ENCODE measurements at places on chromosomes 12 and 14.

DNA sequence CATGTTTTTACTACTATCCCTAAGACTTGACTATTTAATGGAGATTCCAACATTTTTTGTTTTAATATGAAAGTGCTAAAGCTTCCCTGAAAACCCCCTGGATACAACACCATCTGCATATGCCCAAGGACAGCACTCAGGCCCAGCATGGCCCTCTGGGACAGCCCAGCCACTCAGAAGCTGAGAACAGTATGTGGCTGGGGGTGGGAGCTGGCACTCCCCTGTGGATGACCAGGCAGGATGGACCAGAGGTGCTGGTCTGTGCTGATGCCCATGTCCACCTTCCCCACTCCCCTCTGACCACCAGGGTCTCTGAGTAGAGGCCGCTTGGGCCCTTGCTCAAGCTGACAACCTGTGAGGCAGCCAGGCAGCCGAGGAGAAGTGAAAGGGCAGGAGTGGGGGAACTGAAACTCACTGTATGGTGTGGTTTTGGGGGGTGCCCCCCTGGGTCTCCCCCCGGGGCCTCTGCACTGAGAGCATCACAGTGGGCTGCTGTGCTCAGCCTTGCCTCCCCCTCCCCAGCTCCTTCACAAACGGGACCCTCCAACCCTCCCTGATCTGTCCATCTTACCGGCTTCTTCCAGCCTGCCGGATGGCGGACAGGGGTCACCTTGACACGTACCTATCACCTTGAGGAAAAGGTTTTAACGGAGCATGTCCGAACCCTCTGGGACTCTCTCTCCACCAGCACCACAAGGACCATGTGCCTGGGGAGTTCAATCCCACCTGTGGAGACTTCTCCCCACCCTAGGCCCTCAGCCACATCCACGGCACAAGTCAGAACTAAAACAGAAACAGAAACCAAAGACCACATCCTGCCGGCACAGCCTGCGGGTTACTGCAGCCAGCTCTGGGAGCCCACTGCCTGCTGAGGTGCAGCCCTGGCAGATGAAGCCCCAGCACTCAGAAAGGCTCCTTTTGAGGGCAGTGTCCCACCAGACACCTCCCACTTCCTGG, at the start of gene TMEM229B:
Gene TMEM229B, minus strand, starts transcription at position 785 of the 957 bp plus-strand sequence. CDS start 14,798 bp downstream, outside the sequence.
- DNase-seq, result peak; percentile 84

- DNase-seq, result no peak
These were observed 119.7 kb upstream of the LRIG3 start for GRCh38 chr12:59040043-59040442.

DNA sequence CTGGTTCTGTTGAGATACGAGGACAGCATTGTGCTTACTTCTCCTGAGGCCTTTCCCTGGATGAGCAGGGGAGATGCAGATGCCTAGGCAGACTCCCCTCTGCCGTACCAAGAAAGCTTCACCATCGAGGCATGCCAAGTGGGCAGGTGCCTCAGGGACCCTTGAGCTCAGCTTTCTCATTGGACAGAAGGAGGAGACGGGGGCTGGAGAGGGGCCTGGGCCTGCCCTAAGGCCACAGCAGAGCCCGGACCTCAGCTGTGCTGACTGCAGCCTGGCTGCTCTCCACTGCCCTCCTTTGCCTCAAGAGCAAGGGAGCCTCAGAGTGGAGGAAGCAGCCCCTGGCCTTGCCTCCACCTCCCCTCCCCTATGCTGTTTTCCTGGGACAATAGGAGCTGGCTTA, 23.4 kb downstream of the SERPINA1 start:
- DNase-seq, result no peak

DNA sequence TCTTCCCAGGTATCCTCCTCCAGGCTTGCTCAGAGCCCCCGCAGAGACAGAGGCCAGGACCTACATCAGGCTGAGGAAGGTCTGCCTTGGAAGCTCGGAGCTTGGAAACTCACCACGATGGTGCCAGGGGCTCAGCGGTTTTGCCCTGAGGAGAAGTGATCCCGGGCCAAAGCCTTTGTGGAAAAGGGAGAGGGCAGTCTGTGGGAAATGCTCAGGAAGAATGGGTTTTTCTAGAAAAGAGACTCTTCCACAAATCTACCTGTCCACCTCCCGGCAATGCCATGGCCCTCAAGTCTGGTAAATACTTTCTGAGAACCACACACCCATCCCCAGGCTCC, 8.0 kb downstream of the KRT2 start:
- DNase-seq, result no peak

GRCh38 chr14:23237772-23238594, at the start of gene RNF212B:
Gene RNF212B (plus strand): TSS chr14:23237936. CDS start chr14:23240346, 2,410 bp downstream.
- DNase-seq, result peak; percentile 91

DNA sequence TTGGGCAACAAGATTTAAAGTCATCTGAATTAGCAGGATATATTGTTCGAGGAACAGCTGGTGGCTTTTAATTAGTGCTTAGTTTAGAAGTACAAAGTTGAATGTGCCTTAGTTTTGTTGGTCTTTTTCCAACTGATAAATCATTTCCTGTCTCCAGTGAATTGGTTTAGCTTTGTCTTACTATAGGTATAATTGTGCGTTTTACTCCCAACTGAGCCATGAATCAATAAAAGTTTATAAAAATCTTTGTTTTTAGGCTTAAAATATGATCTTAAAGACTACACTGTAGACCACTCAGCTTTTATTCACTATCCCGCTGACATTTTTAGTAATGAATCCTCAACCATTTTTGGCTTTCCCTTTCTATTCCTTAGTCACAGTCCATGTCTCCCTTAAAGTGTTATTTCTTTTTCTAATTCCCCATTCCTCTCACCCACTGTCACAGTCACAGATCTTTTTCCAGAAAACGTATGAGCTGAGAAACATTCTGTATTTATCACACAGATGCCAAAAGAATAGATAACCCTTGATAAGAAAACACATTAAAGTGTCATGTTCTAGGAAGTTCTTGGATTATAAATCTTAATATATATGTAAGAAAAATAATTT, 34.0 kb upstream of the ALG10 start:
- no peak for DNase-seq
